ENCODE measurements at places on chromosomes 4 and X.

GRCh38 chr4:88953400-88953799 lies 103.6 kb downstream of the FAM13A start:
- DNase-seq: no peak

GRCh38 chr4:184825141-184825895 lies 450 bp downstream of the ACSL1 start:
- DNase-seq: peak; percentile 43

- peak; percentile 78 for DNase-seq
Measured at GRCh38 chr4:2795893-2796848, 3.3 kb downstream of the SH3BP2 start.

GRCh38 chr4:185730387-185730786 lies 81.6 kb downstream of the SORBS2 start:
- no peak for DNase-seq

GRCh38 chr4:38663801-38664705 lies at the start of gene KLF3:
TSS of gene KLF3 (plus strand) at chr4:38664199. CDS start at chr4:38680626, 16,427 bp downstream.
- peak; percentile 86 for DNase-seq

DNA sequence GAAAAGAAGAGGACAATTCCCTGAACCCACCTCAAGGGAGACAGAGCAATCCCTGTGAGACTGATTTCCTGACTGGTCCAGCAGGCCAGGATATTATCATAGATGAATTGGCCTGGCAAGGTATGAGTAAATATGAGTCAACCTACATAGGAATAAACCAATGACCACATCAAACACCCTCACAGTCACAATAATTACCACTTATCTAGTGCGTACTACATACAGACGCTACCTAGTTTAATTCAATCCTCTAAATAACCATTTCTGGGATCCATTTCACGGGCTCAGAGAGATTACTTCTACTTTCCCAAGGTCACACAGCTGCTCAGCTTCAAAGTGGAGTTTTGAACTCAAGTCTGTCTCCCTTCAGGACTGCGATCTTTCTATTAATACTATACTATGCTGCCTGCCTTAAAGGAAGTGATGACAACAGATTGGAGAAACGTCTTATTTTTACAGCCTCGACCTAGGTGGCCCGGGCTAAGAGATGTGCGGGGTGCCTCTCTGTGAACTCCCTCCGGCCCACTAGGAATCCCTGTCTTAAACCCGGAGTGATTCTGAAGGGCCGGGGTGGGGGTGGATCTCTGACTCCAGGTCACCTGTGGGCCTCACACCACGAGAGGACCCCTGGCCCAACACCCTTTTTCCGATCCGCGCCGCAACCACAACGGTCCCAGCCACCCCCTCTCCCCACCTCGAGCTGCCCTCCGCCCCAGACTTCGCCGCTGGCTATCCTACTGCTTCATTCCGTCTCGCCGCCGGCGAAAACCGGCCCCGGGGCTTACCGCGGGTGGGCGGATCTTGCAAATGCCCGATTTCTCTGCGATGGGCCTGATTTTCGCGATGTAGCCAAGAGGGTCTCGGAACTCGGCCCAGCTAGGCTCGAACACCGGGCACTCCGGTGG lies 800 bp downstream of the KDM5C start:
- DNase-seq: peak; percentile 86

DNA sequence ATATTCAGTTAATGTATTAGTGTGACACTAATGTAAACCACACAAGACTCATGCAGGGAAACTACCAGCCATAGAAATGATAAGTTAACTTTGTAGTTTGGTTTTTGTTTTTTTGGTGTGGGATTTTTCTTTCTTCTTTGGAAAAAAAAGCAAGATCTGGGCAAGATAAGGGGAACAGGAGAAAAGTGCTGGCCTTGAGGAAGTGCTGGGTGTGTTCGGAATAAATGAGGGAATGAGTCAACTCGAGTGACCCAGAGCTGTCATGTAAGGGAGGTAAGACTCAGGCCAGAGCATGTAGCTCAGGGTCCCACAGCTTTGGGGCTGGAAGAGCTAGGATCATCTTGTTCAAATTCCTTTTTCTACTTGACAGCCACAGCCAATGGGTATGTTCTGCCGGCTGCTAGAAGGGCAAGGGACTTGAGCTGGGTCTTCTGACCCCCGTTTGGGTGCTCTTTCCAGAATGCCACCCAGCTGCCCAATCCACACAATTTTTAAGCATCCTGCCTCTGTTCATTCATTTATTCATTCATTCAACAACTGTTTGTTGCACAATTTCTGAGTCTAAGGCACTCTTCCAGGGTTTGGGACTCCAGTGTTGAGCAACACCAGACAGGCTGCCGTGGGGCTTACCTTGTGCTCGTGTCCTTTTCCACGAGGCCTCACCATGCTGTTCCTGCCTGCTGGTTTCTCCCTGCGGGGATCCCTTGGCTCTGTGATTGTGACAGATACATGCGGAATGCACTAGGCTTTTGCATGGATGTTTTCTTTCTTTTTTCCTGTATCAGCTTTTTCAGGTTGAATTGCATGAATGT lies 54.5 kb downstream of the CLDN34 start:
- peak; percentile 63 for DNase-seq

DNA sequence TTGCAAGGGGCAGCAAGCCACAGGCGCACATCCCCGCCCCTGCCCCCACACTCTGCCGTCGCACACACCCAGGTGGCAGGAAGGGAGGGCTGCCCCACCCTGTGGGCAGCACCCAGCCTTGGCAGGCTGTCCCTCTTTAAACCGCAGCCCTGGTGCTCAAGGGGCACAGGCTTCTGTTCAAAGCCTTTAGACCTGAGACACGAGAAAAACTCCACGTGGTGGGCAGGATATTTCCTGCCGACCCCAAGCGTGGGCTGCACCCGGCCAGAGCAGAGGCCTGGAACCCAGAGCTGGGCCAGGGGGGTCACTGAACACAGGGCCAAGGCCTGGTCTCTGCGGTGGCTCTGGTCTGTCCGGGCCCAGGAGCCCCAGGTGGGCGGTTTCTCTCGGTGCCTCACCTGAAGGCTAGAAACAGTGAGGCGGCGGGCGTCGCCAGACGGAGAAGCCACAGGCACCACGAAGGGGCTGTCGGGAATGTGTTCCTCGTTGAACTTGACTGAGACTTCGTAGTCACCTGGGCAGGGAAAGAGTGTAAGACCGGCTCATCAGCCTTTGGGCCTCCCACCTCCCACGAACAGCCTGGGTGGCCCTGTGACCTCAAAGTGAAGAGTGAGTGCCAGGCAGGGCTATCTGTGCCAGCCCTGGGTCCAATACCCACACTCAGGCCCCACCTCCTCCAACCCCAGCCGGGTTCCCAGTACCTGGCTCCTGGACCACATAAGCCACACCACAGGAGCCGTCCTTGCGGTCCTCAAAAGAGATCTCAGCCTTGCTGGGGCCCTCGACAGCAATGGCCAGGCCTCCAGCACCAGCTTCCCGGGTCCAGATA lies 23.0 kb downstream of the FLNA start:
- DNase-seq: no peak

- DNase-seq: peak; percentile 56
Measured at GRCh38 chrX:13077168-13077567, 32.7 kb upstream of the FAM9C start.

GRCh38 chrX:153700376-153700945 lies 12.7 kb downstream of the SLC6A8 start:
- DNase-seq: no peak

DNA sequence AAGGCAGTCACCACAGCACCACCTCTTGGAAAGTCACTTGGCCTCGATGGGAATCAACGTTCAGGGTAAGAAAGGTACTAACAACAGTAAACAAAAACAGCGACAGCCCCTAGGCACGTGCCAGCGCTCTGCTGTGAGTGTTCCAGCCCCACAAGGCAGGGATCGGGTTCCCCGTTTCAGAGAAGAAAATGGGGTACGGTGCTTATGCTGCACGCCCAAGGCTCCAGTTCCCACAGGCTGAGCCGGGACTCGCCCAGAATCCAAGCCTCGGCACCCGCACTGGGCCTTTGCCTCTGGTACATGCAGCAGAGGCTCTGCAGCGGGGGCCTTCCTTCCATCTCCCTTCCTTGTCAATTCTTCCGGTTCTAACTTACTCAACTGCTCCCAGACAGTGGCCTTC lies 37.3 kb downstream of the WDR1 start:
- no peak for DNase-seq

- DNase-seq: no peak
Measured at GRCh38 chr4:7108660-7109059, 40.8 kb upstream of the GRPEL1 start.

DNA sequence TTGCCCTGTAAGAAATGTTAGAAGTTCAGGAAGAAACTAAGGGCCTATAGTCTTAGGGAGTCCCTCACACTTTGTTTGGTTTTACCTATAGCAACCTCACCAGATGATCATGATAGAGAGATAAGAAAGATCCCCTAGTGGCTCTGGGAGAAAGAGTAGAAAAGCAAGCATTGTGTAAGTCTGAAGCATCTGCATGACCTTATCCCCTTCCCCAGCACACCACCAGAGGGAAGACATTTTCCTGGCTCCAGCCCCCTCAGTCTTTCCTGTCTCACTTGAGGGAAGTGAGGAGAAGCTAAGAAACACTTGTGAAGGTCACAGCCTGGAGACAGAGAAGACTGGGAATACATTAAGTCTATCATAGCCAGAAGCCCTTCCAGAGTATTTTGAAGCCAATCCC lies 154.0 kb downstream of the EVC2 start:
- peak; percentile 1 for DNase-seq

DNA sequence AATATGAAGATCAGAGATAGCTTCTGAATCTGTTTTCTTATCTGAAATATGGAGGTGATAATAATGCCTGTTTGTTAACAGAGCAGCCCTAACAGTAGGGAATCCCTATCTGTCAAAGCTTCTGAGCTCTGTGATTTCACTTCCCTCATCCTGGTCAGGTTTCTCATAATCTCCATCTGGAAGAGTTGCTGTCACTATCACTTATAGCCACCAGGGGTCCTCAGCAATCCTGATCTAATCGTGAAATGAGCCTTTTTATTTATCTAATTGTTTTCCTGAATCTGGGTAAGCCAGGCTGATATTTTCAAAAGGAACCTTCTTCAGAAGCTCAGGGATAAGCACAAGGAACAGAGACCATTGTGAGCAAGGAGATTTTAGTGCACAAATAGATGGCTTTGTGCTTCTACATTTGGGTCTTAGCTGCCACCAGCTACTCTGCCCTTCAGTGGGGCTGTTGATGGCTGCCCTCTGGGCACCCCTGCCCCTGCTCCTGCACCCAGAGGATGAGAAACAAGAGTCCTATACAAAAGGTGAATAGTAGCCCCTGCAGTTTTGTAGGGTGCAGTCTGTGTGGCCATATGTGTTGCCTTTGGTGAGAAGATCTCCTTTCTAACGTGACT lies 196.4 kb upstream of the RADX start:
- peak; percentile 22 for DNase-seq

DNA sequence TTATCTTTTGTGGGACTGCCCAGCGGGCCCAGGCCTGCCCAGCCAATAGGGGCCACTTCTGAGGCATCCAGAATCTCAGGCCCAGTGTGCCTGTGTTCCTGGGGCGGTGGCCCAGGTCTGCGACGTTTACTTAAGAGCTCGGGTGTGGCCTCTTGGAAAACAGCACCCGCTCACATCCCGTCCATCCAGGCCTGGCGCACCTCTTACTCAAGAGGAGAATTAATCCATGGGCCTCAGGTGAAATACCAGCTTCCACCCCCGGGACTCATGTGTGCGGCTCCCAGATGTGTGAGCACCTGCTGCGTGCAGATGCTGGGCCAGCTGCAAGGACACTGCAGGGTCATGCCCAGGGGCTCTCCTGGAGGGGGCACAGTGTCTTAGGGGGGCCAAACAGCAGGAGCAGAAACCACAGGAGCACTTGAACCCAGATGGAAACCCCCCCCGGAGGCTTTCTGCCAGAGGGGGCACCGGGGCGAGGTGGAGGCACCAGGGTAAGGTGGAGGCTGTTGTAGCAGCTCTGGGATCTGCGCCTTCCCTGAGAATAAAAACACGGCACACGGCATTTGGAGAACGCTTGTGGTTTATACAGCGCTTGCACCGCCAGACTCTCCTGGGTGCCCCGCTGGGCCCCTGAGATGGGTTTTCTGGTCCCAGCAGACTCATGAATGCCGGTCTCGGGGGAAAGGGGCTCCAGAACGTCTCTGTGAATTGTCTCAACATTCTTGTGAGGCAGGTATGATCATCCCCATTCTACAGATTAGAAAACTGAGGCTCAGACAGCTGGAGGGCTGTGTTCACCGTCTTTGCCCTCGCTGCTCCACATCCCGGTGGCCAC lies 2.8 kb downstream of the PSAPL1 start:
- no peak for DNase-seq

- DNase-seq: no peak
Measured at GRCh38 chr4:31068257-31069075, 348.3 kb downstream of the PCDH7 start.

GRCh38 chr4:31272331-31273061 lies 552.3 kb downstream of the PCDH7 start:
- peak; percentile 27 for DNase-seq

DNA sequence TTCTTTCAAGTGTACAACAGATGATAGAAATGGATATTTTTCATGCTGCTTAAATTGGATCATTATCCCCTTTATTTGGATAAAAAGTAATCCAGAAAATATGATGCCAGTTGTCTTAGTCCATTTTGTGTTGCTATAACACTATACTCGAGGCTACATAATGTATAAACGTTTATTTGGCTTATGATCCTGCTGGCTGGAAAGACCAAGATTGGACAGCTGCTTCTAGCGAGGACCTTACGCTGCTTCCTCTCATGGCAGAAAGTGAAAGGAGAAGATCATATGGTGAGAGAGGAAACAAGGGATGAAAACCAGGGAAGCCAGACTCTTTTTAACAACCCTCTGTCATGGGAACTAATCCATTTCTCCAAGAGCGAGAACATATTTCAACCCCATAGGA lies 102.7 kb downstream of the TRAM1L1 start:
- DNase-seq: no peak

DNA sequence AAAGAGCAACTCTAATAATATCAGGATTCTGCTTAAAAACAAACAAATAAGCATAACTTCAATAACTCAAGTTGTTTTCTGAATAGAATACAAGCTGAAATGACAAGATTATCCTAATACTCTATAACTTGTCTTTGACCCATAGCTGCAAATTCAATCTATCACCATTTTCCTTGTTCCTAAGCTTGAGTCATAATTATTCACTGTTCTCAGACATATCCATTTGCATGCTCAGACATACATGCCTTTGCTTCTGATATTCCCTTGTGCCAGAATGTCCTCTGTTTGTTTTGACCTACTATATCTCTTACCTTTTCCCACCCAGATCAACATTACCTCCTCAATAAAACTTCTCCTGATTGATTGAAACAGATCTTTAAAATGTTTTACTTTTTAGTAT lies 109.7 kb downstream of the SNCA start:
- peak; percentile 6 for DNase-seq

DNA sequence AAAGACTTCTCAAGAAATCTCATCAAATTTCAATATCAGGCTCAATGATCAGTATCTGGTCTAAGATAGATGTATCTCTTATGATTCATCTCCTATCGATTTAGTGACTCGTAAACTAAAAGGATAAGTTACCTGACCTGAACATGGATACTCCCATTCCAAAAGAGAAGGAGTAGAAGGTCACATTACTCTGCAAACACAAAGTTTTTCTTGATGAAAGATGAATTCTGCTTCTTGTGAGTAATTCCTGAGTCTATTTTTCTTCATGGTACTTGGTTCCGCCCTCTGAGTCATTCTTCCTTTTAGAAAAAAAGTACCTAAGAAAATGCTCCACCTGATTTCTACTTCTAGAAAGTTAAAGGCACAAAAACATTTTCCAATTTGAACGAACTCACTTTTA lies 223.1 kb upstream of the SLIT2 start:
- DNase-seq: peak; percentile 73
